Midbrain (tissue), 1 donor: ENCODE measurements at places on chromosomes 5 and 9.

- no peak for DNase-seq
Observed at GRCh38 chr9:121735065-121735792, 83.8 kb downstream of the DAB2IP start.

DNA sequence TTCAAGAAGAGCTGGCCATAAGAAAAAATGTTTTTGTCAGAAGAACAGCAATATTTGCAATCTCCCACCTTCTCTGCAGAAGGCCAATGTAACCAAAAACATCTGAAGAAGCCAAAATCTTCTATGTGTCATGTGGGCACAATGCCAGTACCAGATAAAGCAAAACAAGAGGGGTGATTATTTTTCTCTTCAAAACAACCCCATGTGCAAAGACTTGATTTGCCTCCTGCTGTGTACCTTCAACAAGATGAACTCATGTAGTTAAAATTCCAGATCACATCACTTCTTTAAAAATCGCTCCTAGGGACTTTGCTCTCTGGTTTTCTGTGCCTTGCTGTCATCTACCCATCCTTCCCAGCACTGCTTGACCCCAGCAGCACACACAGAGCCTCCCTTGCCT is 134.0 kb upstream of the MAP3K1 start:
- no peak for DNase-seq

DNA sequence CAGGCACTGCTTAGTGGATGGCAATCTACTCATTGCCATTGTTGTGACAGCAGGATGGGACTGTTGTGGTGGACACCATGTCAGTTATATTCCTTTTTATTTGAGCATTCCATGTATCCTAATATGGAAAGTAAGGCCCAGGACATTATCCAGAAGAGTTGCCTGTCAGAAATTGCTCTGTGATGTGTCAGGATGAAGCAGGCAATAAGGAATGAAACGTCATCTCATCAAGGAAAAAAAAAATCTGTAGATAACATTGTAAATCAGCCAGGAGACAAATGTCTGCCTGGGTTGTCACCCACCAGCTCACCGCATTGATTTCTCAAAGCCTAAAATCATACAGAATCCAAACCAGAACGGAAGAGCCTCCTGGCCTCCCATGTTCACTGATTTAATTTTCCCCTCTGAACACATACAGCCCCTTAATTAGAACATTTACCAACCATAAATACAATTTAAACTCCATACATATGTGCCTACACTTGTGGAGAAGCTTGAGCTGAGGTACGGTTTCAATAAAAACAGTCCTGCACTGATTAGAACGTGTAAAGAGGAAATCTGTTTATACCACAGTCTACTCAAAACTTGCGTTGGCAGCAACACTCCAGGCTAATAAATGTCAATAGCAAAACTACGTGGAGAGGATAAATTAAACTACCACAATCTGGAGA is 73.9 kb downstream of the FOXD1 start:
- no peak for DNase-seq

GRCh38 chr9:4108754-4109465 is 191.0 kb downstream of the GLIS3 start:
- DNase-seq, result no peak

DNA sequence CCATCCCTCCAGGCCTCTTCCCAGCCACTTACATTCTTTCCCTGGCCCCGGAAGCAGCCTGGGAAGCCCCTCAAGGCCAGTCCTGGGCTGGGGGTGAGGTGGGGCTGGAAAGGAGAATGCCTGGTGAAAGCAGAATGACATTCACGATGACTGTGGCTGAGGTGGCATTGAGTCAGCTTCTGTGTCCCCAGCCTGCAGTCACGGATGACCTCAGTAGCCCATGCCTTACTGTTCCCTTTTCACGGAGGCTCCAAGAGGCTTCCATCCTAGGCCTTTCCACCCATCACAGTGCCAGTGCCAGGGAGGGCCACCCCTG is 2.7 kb downstream of the PRDM12 start:
- DNase-seq, result no peak

DNA sequence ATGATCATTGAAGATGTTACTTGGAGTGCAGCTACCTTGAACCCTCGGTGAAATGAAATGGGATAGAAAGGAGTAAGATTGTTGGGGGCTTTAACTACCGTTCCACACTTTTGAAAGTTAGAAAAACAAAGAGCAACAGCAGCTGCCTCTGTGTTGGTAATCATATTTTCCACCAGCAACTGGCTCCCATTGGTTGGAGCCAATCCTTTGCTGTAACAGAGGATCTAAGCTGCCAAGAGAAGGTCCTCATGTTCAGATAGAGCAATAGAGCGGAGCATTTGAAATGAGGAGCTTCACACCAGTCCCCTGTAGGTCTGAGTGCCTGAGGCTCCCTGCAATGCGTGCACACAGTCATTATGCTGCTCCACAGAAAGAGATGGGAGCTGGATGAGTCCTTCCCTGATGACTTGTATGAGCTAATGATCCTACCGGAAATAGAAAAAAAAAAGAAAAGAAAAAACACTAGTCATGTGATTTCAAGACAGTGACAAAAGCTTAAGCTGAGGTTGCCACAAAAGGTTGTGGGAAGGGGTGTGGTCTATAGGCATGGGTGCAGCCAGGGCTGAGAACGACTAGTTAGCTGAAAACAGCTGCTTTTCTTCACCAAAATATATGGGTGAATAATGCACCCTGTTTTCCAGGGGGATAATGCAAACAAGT is 300.7 kb downstream of the MLLT3 start:
- DNase-seq, result no peak

GRCh38 chr5:60699288-60699608 is 718 bp downstream of the DEPDC1B start:
- no peak for DNase-seq

- DNase-seq, result no peak
Observed at GRCh38 chr9:126705767-126706697, 92.3 kb downstream of the LMX1B start.

DNA sequence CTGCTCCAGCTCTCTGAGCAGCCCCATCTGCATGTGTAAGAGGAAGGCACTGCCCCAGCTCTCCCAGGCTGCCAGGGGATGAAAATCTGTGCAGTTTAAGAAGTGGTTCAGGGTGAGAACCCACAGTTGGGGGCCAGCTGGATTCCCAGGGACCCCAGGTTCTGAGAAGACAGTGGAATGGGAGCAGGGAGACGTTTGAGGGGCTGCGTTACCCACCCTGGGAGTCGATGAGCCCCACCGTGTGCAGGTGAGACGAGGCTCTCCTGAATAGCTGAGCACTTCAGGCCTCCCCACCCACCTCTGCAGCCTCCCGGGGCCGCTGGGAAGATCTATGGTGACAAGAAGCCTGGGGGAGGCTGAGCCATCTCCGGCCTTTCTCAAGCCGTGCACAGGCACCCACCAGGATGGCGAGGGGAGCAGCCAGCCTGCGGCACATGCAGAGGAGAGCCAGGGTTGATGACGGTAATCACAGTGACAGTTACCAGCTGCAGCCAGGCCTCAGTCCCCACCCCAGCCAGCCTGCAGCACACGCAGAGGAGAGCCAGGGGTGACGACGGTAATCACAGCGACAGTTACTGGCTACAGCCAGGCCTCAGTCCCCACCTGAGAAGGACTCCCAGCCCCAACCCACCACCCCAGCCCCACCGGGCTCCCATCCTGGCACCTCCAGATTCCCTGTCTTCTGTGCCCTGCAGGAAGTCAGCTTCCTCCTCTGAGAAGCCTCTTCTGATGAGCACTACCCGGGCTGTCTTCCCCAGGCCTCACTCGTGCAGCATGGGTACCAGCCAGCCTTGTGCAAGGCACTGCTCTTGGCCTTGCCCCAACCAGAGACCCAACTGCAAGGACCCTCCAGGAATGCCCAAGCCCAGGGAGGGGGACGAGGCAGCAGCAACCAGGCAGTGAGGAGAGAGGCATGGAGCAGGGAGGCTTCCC is 150.8 kb upstream of the PPP1R26 start:
- DNase-seq, result no peak
